Ammon's horn (tissue), 1 donor: ENCODE measurements at places on chromosomes 7 and 10.
A peak's percentile ranks its signal among the peaks of the same experiment; 100 is the strongest.

DNA sequence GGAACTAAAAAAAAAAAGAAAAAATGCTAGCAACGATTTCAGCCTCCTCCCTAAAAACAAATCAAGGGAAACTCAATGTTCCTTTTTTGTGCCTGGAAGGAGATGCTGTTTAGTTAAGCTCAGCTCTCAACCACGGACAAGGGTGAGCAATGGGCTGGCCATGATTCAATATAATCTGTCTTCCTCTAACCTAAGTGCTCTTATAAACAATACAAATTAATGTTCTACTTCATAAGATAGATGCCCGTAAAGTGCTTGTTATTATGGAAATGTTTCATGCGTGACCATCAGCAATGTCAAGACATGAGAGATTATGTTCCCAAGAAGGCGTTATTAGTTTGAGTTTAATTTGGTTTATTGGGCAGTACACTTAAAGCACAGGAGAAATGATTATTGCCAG lies 320.3 kb downstream of the SFMBT2 start:
- DNase-seq: no peak

DNA sequence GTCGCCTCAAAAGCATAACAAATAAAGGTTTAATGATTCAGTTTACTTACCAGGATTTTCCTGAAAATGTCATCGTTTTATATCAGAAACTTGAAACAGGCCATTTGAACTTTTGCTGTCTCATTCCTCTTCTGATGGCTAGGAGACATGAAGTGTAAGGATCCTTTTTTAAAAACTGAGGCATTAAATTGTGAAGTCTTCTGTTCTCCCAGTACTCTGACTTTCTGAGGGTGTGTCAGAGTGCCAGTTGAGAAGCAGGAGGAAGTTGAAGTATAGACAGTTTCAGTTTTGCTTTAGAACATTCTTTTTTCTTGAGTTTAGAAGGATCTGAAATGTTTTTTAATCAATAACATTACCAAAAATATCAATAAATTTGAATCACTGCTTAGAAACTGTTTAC lies at the start of gene SAMD9L:
Gene SAMD9L (minus strand): TSS at position 242 of the 400 bp plus-strand sequence. CDS start 12,414 bp downstream, outside the sequence.
- peak; percentile 20 for DNase-seq

- no peak for DNase-seq
These were observed 3.3 kb downstream of the GRB10 start for GRCh38 chr7:50779427-50779826.

DNA sequence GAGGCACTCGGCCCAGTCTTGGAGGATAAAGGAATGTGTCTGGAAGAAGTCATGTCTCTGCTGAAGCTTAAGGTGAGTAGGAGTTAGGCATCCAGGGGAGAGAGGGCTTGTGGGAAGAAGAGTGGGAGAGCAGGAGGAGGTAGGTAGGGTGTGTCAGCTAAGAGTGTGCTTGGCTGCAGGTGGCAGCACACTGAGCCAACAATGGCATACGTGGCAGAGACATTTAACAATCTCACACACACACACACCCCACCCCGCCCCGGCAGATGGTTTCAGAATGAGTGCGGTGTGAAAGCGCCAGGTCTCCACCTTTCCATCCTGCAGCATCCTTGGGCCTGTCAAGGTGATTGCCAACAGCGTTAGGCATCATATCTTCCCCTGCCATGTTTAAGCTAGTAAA lies 11.2 kb upstream of the ARPC1A start:
- no peak for DNase-seq

DNA sequence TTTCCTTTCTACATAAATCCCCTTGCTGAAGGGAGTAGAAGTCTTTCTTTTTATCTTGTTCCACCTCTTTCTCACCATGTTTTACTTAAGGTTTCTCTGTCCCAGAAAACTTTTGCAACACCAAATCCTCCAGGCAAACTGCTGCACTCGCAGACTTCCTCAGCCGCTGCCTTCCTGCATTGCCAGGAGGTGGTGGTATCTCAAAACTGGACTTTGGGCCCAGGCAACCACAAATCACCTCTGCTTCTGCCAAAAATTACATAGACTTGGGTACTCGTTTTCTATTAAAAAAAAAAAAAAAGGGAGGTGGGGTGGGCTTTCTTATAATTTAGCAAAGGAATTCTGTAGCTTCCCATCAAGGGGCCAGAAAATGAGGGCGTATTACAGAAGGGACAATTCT lies 14.7 kb downstream of the INA start:
- no peak for DNase-seq

GRCh38 chr10:996031-996430 lies 7.8 kb downstream of the GTPBP4 start:
- no peak for DNase-seq

- no peak for DNase-seq
These were observed 9.4 kb upstream of the RFC2 start for GRCh38 chr7:74263399-74264120.

DNA sequence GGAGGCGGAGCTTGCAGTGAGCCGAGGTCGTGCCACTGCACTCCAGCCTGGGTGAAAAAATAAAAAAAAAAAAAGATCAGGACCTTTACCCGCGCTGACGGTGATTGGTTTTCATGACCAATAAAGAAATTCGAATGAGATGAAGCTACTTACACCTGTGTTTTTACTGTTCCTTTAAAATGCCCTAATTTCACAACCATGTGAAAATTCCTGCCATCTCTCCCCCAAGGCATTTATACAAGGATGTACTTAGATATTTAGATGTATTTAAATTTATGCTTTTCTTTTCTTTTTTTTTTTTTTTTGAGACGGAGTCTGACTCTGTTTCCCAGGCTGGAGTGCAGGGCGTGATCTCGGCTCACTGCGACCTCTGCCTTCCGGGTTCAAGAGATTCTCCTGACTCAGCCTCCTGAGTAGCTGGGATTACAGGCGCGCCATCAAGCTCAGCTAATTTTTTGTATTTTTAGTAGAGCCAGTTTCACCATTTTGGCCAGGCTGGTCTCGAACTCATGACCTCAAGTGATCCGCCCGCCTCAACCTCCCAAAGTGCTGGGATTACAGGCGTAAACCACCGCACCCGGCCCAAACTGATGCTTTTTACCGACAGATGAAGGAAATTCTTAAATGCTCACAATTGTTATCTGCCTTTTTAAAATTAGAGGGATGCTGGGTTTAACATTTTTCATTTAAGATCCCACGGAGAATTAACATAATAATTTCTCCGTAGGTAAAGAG lies 3.1 kb upstream of the PHYH start:
- no peak for DNase-seq

DNA sequence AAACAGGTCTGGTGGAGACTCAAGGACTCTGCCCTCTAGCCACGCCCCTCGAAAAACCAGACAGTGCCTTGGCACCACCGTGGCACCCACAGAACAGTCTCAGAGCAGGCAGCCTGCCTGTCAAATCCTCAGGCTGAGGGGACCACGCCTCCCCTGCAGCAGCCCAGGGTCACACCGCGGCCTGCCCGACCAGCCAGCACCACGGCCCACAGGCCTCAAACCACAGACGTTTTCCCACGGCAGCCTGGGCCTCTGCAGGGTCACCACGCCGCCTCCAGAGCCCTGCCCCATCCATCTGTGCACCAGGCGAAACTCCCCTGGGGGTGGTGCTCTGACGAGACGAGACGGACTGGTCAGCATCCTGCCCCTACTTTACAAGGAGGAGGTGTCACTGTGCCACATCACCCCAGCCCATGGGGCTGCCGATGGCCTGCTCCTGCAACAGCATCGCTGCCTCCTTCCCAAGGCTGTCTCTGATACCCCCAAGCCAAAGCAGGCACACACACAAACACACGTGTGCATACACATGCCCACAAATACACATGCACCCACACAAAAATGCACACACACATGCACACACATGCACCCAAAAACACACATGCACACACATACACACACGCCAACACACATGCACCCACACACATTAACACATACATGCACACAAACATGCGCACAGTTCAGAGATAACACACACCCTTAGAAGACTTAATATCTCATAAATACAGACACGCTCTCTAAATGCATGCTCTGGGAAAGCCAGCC lies 24.6 kb downstream of the PAPOLB start:
- no peak for DNase-seq

DNA sequence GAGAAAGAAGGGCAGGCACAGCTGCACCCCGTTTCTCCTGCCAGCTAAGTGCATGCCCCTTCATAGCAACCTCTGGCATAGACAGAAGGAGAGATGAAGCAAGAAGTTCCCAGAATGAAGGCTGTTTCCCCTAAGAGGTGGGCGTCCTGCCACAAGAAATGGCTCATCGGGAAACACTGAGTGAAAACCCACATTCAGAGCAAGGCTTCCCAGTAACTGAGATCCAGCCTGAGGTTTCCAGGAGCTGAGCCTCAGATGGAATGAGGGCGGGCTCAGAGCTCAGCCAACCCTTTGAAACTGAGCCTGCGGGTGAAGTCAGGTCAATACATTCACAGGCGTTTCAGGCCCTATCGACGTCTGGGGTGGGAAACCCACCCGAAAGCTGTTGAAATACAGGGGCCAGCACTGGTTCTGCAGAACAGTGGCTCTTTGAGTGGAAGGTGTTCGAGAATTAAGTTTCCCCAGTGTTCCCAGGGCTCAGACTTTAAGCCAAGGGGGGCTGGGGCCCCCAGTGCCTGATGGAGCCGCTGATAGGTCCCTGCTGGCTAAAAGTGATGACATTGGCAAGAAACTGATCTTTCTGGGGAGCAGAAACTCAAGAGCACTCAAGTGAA lies 510.2 kb downstream of the RPS24 start:
- peak; percentile 74 for DNase-seq

DNA sequence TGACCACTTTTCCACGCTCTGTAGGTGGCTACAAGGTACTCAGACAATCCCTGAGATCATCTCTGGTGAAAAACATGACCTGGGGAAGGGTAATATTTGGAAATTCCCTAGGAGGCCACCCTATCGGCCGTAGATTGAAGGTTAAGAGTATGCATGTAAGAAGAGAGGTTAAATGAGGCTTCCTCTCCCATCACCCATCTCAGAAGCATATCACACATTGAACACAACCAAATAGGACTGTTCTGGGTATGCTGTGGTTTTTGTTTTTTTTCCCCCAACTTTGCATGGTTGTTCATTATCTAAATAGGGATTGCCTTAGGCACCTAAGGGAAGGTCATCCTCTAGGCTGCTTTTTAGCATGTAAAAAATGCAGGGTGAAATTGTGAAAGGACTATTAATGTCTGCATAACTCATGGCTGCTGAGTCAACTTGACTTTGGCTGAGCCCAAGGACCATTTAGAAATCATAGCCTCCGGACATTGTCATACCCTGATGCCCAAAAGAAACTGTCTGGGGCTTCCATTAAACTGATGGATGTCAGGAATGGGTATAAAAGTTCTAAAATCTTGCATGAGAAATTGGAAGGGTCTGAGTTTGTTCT lies 24.7 kb upstream of the ST8SIA6 start:
- no peak for DNase-seq

GRCh38 chr10:49688261-49688846 lies 8.9 kb downstream of the C10orf53 start:
- DNase-seq: no peak

GRCh38 chr10:13703997-13704536 lies 117.3 kb downstream of the PRPF18 start:
- DNase-seq: no peak

DNA sequence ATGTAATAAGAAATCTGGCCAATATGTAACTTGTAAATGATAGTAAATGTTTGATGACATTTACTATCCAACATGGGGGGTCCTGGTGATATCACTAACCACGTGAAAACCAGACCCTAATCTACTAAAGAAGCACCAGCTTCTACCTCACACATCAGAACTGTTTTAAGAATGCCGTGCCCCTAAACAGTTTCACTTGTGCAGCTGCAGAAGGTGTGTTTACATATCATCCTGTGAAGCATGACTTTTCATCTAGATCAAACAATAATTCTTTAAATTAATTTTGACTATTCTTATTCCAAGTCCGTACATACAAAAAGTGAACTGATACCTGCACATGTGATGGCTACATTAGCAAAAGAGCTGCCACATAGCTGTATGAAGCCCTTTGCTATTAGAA lies 61.0 kb downstream of the STEAP1B start:
- DNase-seq: no peak
